ENCODE measurements at places on chromosomes 5 and 9. TPM values are rescaled to one million over a fixed set of nuclear protein-coding genes. Genes with fewer than 3 reads are reported as not detected.

NR5A1 gene
- not detected for polyA plus RNA-seq

ORM2 gene
- polyA plus RNA-seq: not detected

ANKRD31 gene
- not detected for polyA plus RNA-seq

DNM1 gene
- polyA plus RNA-seq: 0.32 TPM

RNF183 gene
- polyA plus RNA-seq: not detected

PITX1 gene
- polyA plus RNA-seq: not detected

LAMC3 gene
- not detected for polyA plus RNA-seq

CDKN2AIPNL gene
- 30.0 TPM for polyA plus RNA-seq

NR2F1 gene
- polyA plus RNA-seq: not detected

ELAVL2 gene
- not detected for polyA plus RNA-seq

STPG3 gene
- polyA plus RNA-seq: not detected

PCDHB10 gene
- not detected for polyA plus RNA-seq

BASP1 gene
- polyA plus RNA-seq: 1.6 TPM

SLC27A6 gene
- not detected for polyA plus RNA-seq

MELK gene
- polyA plus RNA-seq: 1.2 TPM

URM1 gene
- 61.5 TPM for polyA plus RNA-seq

PARP8 gene
- polyA plus RNA-seq: 113 TPM

PLAC8L1 gene
- polyA plus RNA-seq: not detected
